ENCODE measurements at places on chromosomes 4 and X. TPM values are rescaled to one million over a fixed set of nuclear protein-coding genes. Genes with fewer than 3 reads are reported as not detected.

DNA sequence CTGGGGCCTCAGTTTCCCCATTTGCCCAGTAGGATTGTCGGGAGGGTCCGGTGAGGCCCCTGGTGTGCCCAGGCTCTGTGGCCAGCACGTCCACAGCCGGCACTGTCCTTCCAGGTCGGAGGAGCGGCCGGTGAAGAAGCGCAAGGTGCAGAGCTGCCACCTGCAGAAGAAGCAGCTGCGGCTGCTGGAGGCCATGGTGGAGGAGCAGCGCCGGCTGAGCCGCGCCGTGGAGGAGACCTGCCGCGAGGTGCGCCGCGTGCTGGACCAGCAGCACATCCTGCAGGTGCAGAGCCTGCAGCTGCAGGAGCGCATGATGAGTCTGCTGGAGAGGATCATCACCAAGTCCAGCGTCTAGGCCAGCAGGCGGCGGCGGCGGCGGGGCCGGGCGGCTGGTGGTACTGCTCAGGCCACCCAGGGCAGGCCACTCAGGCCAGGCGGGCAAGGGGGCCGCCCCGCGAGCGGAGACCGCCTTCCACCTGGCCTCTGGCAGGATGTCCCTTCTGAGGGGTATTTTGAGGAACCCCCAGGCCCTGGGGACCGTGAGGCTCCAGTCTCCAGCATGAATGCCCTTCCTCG, 6.7 kb downstream of the MSANTD1 start:
- DNase-seq: no peak

GRCh38 chrX:115138040-115138439, 51.2 kb upstream of the RBMXL3 start:
- no peak for DNase-seq

- DNase-seq: no peak
These were observed 209.8 kb downstream of the MGST2 start for GRCh38 chr4:139875411-139875825.

NPY5R gene
- not detected for total RNA-seq

DNA sequence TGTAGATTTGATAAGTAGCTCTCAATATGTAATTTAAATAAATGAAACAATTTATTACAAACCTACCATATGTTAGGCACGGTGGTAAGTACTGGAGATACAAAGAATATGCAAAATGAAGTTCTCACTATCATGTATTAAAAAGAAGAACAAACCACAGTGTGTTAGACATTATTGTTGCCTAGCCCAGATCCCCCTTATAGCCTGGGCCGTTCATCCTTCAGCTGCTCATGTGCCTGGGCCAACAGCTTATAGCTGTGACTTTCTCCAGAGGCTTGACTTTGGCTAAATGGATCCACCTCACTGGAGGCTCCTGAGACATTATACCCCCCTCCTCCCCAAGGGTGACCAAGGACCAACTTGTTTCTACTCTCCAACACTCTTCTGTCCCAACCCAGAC, 29.8 kb upstream of the CCNG2 start:
- DNase-seq: no peak

ADH1A gene
- not detected for total RNA-seq

DNA sequence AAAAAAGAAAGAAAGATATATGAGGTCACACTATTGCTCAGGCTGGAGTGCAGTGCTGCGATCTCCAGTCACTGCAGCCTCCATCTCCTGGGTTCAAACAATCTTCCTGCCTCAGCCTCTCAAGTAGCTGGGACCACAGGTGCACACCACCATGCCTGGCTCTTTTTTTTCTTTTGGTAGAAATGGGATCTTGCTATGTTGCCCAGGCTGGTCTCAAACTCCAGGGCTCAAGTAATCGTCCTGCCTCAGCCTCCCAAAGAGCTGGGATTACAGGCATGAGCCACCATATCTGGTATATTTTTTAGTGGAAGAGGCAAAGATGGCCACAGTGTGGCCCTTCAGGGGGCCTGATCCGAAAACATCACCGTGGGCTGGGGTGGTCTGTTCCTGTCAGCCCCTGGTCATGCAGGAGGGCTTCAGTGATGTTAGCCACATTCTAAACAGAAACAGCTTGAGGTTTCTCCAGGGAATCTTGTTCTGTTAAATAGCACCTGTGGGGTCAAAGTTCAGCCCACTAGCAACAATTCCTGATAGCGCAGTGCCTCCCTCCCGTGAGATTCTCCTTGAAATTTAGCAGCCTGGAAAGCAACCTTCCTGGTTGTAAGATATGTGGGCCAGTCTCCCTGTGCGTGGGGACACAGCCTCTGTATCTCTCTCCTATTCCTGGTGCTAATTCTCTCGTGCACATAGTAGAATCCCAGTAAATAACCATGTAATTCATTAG, 7.3 kb upstream of the DHRSX start:
- DNase-seq: no peak

DNA sequence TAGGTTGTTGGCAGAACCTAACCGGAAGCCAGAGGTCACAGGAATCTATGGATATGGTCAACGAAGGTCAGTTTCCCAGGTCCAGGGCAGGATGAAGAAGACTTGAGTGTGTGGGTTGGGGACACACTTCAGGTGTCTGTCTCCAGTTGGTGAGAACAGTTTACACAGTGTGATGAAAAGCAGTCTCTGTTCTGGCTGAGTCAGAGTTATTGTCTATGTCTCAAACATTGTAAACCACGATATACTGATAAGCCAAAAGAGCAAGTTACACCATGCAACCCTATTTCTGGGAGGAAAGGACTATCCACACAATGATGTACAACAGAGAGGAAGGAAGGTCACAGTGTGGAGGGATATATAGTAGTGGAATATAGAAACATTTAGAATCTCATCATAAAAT, 187.1 kb upstream of the C1QTNF7 start:
- DNase-seq: no peak

MSL3 gene
- total RNA-seq: 26.6 TPM

- no peak for DNase-seq
These were observed 23.7 kb upstream of the FBXW7 start for GRCh38 chr4:152559641-152560040.

GRCh38 chrX:72280321-72280845, 3.3 kb upstream of the RPS4X start:
- DNase-seq: no peak

KDR gene
- 0.10 TPM for total RNA-seq

P2RY8 gene
- total RNA-seq: not detected

GRCh38 chrX:103806862-103807474, 25.1 kb downstream of the RAB9B start:
- DNase-seq: no peak

- DNase-seq: no peak
These were observed 25.7 kb upstream of the CSF2RA start for GRCh38 chrX:1242891-1243402.

GRCh38 chrX:25241461-25241860, 225.7 kb upstream of the ARX start:
- no peak for DNase-seq

DNA sequence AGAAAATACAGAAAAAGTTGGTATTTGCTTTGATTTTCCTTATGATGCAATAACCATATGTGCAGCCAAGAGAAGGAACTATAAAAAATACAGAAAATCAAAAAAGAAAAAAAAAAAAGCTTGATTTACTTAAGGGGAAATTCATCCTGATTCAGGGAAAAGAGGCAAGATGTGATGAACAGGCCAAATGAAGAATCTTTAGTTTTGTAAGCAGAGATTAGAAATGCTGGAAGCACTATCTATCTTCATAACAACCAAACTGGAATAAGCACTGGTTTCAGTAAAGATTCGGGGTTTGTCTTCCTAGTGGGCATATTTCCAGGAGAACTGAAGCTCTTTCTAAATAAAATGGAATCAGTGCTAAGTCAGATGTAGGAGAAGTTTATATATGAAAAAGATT, 82.9 kb upstream of the KCNIP4 start:
- no peak for DNase-seq

GRCh38 chrX:4240541-4241194, 527.2 kb upstream of the PRKX start:
- no peak for DNase-seq

DNA sequence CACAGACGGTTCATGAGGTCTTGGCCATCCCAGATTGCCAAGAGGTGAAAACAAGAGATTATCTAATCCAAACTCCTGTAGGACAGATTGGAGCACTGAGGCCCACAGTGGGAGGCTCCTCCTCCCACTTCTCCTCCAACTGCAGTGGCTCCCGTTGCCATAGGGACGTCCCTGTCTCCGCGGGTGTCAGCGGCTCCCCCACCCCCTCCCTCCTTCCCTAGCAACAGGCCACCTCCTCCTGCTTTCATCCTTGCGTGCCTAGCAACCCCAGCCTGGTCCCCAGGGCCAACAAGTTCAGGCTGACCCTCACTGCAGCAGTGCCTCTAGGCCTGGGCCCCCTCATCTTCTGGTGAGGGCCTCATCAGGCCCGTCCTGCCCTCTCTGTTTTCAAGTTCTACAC, 6.8 kb upstream of the IQSEC2 start:
- no peak for DNase-seq

DNA sequence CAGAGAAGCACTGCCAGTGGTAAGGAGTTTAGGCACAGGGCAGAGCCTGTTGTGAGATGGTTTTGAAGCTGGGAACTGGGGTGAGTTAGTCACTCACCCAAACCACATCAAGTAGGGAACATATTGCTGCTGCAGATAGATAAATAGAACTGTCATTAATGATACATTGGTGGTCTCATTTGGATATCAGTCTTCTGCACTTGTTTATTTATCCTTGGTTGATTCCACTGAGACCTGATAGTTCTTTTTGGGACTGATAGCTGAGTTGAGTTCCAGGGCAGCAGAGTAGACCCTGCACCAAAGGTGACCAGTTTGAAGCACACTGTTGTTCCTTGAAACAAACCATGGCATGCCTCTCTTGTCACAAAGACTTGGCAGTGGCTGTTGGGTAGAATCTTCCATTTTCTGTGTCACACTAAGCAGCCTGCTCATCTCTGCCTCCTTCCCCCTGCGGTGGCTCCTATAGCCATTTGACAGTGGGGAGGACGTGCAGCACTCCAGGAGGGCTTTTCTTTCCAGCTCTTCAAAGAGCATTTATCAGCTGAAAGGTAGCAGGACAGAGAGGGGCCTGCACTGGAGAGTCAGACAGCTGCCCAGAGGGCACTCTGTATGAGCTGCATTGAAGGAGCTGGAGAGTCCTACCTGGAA, 59.7 kb upstream of the TMEM164 start:
- DNase-seq: no peak

TLR7 gene
- not detected for total RNA-seq

DNA sequence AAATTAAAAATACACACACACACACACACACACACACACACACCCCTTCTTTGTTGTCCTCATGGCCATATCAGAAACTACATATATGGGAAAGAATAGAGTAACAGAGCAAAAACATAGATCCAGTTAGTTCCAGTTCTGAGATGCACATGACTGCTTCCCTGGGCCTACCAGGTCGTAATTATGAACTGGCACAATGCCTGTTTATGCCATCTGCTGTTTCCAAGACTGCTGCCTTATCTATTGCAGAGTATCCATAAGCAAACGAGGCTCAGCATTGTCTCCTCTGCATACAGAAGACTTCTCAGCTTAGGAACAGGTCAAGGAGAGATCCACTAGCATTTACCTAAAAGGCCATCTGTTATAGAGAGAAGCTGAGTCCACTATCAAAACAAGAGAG, 789.0 kb downstream of the TECRL start:
- DNase-seq: no peak

HPRT1 gene
- total RNA-seq: 14.6 TPM

DNA sequence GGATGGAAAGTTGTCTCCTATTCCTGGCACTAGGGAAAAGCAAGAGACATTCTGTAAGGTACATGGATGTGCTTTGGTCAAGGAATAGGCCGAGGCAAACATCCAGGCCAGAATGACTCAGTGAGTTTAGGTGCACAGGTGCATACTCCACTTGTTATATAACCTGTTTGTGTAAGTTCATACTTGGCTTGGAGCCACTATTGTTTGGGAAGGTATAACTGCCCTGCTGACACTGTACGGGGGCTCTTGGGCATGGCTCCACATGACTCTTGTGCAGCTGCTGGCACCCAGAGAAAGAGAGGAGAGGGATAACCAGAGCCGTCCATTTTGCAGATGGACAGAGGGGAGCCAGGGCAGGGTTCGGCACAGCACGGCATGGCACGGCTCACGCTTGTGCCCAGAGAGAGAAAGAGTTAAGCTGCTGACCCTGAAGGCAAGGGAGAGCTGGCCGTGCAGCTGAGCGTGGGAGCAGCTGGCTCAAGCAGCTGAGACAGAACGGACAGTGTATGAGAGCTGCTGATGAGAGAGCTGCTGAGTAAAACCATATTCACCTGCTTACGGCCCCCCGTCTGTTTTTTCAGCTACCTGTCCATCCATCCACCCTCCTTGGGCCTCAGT, 98.0 kb downstream of the SLC2A9 start:
- no peak for DNase-seq

- no peak for DNase-seq
These were observed 246.5 kb upstream of the HS3ST1 start for GRCh38 chr4:11675051-11675800.

- no peak for DNase-seq
These were observed 6.2 kb upstream of the STK32B start for GRCh38 chr4:5045097-5045496.

DNA sequence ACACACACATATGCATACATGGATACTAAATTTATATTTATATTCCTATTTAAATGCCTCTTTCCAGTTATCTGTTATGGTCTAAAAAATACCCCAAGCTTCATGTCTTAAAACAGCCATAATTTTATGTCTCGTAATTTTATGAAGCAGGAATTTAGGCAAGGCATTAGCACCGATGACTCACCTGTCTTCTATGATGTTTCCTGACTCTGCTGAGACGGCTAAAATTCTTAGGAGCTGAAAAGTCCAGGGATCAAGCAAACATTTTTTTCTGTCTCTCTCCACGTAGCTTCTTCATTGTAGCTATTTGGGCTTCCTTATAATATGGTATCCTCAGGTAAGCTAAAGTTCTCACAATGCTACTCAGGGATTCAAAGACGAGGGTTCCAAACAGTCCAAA, 930.3 kb downstream of the STIM2 start:
- DNase-seq: no peak

DNA sequence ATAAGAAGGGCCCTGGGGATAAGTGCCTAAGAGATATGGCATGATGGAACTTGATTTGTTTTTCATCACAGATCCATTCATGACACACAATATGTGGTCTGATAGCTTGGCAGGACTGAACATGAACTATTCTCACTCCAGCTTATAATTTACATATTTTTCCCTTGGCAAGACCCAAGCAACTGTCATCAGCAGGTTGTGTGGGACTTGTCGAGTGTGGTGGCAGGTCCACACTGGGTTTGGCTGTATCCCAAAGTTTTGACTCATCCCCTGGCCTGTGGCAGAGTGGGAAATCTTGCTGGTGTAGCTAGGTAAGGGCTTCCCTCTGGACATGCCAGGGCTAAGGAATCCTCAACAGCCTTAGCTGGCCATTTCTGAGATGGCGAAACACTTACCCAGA, 81.0 kb upstream of the STIM2 start:
- no peak for DNase-seq

NEXMIF gene
- 0.35 TPM for total RNA-seq

FGF5 gene
- not detected for total RNA-seq

DNA sequence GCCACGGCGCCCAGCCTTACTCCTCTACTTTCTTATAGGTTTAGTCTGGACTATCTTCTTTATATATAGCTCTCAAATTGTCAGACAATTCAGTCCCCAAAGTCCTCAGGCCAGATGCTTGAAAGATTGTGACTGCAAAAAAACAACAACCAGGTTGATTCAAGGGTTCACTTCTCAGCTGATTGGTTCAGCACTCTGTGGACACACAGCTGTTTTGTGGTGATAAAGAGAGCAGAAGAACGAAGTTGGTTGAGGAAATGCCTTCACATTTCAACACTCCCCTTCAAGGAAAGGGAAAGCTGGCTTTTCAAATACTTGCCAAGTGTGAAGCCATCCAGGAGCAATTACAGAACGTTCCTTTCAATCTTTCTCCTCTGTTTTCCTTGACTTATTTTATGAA, 166.8 kb downstream of the SHROOM3 start:
- DNase-seq: no peak

FGFBP1 gene
- total RNA-seq: not detected

GRCh38 chrX:64894454-64895038, 81.7 kb downstream of the ZC4H2 start:
- DNase-seq: no peak

All from NCI-H460 (cell line).